ENCODE measurements at places on chromosomes 12 and 14. TPM values are rescaled to one million over a fixed set of nuclear protein-coding genes. Genes with fewer than 3 reads are reported as not detected.

The PIANP gene
- 6.8 TPM for polyA plus RNA-seq

The VRTN gene
- polyA plus RNA-seq = not detected

The CNIH1 gene
- polyA plus RNA-seq = 138 TPM

The KRT79 gene
- polyA plus RNA-seq = 0.24 TPM

The GLT1D1 gene
- polyA plus RNA-seq = not detected

The PTPRB gene
- polyA plus RNA-seq = 3.7 TPM

The BICDL1 gene
- polyA plus RNA-seq = not detected

The EXOC3L4 gene
- not detected for polyA plus RNA-seq

GRCh38 chr14:96804895-96805294 is 7.7 kb downstream of the VRK1 start:
- peak; percentile 40 for DNase-seq

GRCh38 chr12:92304371-92305055 is 158.9 kb upstream of the BTG1 start:
- no peak for DNase-seq

GRCh38 chr12:123049398-123050240 is 69.1 kb downstream of the ARL6IP4 start:
- DNase-seq = no peak

DNA sequence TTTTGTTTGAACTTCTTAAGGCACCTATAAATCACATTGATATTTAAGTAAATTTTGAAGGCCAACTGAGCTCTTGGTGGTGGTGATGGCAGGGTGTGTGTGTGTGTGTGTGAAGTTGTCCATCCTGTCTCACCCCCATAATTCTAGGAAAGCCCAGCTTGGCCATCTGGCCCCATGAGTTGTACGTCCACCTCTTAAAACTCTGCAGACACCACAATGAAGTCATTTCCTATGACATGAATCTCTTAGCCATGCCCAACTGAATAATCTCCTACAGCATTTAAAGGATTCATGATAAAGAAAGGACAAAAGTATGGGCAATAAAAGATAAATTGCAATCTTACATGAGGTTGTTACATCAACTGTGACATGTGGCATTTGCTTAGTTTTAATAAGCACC is 123.4 kb downstream of the TTC7B start:
- peak; percentile 51 for DNase-seq

GRCh38 chr12:85617307-85618091 is 218.7 kb downstream of the RASSF9 start:
- no peak for DNase-seq

DNA sequence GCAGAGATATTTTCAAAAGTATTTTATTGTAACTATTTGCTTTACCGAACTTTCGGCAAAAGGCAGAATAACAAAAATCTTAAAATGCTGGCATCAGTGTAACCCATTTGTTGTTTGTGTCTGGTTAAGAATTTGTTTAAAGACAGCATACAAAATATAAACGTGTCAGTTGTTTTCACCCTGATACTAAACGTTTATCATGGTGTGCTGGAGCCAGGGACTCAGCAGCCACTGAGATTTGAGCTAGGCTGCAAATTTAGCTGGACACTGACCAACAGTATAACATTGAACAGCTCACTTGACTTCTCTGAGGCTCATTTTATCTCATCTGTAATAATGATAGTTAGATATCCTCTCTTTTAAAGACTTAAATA is 183.7 kb downstream of the TMTC3 start:
- peak; percentile 71 for DNase-seq

DNA sequence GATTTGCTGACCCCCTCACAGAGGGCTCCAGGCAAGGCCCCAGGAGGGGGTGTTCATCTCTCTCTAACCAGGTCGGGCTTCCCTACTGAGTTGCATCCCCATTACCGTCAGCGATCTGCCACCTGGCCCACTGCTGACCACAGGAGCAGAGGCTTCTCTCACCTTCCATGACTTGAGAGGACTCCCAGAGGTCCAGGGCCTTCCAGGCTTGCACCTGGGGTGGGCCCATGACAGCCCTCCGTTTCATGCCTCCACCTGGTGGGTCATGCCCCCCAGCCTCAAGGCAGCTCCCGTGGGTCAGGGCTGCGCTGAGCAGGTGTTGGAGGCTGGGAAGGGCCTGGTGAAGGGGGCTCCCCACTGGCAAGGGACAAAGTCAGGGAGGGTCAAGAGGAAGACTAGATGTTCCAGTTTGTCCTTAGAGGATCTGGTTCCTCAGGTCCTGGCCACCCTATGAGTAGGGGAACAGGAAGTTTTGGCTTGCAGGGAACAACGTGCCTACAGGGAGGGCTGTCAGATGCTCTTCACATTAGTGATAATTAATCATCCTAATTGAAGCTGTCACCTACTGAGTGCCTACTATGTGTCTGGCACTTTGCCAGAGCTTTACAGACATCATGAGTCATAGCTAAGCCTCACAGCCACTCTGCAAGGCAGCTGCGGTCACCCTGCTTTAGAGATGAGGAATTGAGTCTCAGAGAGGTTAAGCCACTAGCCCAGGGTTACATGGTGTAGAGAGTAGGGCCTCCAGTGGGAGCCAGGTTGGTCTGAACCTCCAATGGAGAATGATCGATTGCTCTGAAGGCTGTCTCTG is 13.8 kb downstream of the NFKBIA start:
- no peak for DNase-seq

DNA sequence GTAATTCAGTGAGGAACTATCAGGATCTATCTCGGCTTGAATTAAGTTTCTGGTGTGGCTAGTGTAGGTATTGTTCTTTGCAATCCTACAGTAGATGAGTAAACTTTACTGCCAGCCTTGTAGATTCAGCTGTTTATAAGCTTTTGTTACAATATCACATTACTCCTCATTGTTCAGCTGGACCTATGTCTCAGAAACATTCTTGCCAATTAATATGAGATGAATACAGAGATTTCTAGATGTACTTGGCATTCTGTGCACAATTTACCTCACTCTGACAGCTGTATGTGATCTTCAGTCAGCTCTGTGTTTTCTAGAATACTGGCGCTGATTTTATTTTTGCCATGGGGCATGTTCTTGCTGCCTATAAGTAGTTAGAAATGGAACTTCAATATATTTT is 55.7 kb downstream of the METTL25 start:
- peak; percentile 5 for DNase-seq

DNA sequence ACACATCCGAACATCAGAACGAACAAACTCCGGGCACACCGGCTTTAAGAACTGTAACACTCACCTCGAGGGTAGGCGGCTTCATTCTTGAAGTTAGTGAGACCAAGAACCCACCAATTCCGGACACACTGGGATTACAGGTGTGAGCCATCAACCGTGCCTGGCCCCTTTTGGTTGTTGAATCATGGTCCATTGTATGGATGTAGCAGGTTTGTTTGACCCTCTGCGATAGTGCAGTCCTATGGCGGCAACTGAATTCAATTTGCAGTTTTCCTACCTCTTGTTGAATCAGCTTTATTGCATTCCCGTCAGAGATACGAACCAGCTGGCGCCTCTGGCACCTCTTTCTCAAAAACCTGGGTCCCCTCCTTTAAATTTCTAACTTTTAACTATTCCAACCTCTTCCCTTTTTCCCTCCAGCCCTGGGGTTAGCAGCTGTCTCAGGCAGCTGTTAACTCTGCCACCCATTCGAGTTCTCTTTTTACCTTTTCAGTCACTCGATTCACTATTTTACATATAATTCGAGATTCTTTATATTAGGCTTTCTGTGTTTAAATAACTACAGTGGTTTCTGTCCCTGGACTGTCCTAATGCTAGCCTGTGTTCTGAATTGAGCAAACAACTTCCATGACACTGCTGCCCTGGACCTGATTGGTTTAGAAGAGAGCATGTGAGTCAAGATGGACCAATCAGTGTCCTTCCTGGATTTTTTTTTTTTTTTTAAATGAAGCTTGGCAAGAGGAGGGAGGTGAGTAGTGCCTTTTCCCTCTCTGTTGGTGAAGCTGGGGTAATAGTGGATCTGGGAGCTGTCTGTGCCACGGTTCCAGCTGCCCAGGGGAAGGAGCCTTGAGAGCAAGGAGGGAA is 261.5 kb downstream of the PCNX1 start:
- no peak for DNase-seq

DNA sequence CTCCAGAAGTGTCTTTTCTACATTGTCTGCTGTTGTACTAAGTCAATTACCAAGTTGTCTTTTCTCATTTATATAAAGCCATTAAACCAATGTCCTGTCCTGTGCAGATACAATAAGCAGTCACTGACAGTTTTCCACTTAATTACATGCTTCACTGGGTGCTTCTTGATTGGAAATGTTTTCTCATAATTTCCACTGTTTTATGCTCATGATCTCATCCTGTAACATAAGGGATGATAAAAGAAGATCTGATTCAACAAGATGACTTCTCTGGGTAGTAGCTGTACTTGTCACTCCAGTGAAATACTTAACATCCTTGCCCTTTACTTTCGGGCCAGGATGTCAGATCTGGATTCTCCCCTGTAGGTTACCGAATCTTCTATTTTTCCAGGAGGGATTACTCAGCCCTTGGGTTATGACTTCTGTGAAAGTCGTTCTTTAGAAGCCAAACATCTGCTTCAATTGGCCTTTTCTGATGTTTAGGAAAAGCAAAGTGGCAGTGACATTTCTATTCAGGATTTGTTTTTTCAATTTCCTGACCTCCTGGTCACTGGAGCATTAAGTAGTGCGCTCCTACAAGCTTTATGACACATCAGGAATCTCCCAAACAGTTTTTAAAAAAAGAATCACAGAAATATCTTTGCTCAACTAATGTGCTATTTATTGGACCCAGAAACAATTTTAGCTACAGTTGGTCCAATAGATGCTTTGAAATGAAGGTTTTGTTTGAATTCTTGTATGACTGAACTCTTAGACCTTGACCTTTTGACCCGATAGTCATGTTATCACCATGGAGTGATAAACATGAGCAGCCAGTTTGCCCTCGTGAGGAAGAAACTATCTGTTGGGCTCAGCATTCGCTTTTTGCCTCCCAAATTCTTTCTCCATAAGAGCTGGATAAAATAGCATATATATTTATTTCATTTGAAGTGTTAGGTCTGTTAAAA is 234.5 kb upstream of the SSTR1 start:
- no peak for DNase-seq

DNA sequence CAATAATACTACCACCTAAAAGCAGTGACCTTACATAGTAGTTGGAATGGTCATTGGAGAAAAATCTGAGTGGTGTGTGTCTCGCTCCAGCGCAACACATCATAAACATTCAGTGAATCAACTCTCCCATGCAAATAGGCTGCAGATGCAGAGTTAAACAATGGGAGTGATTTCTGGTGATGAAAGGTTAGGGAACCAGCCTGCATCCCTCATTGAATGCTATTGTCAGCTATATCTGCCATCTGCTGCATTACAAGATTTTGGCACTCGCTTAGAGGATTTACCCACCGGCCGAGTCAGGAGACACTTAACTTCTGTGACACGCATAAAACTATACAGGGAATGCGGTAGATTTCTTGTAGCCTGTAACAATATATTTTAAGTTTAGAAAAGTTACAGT is 900.9 kb downstream of the FLRT2 start:
- DNase-seq = peak; percentile 44

- no peak for DNase-seq
Measured at GRCh38 chr12:1919763-1920162, 1.3 kb upstream of the CACNA2D4 start.

GRCh38 chr14:53011053-53011462 is 60.2 kb upstream of the FERMT2 start:
- peak; percentile 99 for DNase-seq

DNA sequence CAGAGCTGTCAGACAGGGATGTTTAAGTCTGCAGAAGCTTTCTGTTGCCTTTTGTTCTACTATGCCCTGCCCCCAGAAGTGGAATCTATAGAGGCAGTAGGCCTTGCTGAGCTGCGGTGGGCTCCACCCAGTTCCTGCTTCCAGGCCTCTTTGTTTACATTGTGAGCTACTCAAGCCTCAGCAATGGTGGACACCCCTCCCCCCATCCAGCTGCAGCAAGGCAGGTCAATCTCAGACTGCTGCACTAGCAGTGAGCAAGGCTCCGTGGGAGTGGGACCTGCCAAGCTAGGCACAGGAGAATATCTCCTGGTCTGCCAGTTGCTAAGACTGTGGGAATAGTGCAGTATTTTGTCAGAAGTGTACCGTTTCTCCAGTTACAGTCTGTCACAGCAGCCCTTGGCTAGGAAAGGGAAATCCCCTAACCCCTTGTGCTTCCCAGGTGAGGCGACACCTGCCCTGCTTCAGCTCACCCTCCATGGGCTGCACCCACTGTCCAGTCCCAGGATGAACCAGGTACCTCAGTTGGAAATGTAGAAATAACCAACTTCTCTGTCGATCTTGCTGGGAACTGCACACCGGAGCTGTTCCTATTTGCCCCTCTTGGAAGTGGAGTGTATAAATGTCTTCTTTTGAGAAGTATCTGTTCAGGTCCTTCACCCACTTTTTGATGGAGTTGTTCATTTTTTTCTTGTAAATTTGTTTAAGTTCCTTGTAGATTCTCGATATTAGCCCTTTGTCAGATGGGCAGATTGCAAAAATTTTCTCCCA is 213.5 kb upstream of the SLC38A2 start:
- peak; percentile 92 for DNase-seq

DNA sequence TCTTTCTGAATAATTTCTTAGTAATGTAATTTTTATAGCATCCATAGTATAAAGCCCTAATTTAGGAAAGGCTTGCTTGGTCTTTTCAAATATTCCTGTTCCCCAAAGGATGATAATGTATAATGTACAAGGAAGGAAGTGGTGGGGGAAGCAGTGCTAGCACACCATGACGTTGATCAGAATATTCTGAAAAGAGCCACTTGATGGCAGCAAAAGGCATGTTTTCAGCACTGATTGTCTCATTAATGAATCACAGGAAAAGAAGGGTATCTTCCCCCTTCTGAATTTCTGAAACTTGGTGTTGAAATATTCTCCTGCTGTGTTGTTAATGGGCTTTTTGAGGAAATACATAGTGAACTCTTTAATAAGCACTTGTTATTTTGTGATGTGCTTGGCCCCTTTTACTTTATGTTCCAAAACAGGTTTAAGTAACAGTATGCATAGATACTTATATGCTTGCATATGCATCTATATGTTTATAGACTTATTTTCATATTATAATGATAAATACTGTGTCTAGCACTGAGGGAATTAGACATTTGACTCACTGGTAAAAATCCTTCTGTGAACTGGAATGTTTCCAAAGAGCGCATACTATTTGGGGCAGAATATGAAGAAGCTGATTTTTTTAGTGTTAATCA is 122.0 kb downstream of the TMEM117 start:
- peak; percentile 67 for DNase-seq

DNA sequence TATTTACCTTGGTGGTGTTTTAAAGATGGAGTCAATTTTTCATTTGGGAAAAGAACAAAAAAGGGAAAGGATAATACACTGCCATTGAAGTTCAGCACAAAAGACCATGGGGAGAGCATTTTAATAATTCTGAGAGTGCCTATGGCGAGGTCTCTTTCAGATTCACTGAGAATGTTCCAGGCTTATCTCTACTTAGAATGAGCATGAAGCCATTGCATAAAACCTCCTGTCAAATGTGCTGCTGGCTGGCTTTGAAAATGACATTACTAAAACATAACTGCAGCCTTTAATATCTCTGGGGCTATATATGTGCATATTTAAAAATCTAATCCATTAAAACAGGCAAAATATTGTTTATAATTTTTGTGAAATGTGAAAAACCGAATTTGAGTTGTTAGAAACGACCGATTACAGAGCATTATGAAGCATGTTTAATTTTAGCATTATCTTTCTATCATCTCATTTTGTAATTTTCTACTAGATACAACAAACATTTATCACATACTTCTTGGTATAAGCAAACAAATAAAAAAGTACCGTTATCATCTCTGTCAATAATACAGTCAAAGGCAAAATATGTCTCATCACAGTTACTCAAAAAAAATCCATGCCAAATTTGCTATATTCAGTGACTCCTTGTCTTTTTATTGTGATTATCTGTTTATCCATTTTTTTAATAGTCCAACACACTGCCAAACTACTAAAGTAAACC is 45.7 kb upstream of the YARS2 start:
- no peak for DNase-seq

- DNase-seq = no peak
Measured at GRCh38 chr12:53980104-53980801, 4.7 kb upstream of the HOXC10 start.

Data from IMR-90 (cell line).